Left cardiac atrium (tissue), 4 donors: ENCODE measurements at places on chromosomes 1 and 21.

- DNase-seq: no peak
Measured at GRCh38 chr1:164473544-164473943, 85.4 kb upstream of the PBX1 start.

DNA sequence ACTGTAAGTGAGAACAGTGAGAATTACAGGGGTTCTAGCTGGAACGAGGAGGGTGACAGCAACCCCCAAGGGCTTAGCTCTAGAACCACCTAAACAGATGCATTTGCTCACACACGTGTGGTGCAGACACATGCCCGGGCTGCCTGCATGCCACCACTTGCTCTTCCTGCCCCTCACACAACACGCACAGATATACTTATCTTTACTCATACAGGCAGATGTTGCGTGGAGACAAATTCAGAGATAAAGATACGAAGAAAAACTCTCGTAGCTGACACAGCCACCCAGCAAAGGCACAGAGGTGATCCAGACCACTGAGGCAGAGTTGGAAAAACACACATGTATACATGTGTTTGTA is 13.5 kb downstream of the VANGL1 start:
- no peak for DNase-seq

DNA sequence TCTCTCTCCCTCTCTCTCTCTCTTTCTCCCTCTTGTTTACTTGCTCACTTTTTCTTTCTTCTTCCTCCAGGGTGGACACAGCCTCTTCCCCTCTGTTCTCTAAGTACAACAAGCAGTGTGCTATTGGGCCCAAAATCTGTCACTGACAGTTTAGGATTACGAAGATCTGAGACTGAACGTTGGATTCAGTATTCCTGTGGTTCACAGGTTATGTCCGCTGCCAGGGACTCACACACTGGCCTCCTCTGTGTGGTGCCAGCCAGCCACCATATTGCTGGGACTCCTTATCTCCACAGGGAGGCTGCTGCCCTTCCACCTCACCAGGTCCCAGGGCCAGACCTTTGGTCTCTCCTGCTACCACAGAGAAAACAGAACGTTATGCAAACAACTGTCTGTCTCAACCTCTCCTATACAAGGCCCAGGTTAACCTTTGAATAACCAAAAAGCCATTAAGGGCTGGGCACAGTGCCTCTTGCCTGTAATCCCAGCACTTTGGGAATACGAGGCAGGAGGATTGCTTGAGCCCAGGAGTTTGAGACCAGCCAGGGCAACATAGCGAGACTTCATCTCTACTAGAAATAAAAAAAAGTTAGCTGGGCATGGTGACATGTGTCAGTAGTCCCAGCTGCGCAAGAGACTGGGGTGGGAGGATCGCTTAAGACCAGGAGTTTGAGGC is 171.9 kb upstream of the RAB4A start:
- DNase-seq: no peak

DNA sequence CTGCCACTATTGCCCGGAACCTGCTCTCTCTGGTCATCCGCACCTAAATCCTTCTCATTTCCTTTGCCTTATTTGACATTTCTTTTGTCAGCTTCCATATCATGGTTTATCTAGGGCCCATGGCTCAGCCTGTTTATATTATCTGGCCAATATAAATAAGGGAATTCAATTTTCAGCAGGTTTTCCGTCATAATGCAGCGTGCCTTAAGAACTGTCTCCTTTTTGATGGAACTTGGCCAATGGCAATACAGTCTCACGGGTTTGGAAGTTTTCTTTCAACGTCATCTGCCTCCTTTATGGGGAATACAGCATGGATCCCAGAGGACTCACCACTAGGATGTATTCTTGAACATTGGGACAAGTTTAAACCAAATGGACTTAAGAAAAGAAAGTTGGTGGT is 77.8 kb upstream of the KIAA0040 start:
- no peak for DNase-seq

GRCh38 chr1:174023440-174023839 is 1.3 kb upstream of the RC3H1 start:
- DNase-seq: no peak

DNA sequence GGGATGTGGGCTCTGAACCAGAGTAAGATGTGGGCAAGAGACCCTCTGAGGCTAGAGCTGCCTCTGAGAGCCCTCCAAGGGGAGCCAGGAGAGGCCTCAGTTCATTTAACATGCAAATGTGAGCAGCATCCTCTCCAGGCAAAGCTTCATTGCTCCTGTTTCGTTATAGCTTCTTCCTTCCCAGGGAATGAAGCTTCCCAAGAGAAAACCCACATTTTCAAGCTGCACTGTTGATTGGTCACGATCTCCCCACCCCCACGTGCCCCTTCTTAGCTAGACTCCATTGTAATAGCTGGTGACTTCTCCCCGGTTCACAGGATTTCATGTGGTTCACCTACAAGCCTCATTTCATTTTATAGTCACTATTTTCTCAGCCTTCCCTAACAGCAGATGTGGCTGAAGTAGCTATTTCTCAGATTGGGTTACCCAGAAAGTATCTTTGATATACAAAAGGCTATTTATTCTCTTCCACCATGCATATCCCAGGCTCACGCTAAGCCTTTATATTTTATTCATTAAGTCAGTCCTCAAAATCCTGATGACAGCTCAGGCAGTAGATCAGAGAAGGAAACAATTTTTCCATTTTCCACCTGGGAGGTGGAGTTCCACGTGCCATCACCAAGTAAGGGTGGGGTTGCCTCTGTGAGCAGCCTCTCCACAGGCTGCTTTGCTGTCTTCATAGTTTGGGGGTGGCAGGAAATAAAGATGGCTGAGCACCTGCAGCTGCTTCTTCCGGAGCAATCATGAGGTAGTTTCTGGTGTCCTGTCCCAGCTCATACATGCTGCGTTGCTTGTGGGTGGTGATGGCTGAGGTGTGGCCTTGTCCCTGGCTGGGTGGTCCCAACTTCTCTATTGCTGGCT is 178.3 kb upstream of the RAB4A start:
- no peak for DNase-seq

DNA sequence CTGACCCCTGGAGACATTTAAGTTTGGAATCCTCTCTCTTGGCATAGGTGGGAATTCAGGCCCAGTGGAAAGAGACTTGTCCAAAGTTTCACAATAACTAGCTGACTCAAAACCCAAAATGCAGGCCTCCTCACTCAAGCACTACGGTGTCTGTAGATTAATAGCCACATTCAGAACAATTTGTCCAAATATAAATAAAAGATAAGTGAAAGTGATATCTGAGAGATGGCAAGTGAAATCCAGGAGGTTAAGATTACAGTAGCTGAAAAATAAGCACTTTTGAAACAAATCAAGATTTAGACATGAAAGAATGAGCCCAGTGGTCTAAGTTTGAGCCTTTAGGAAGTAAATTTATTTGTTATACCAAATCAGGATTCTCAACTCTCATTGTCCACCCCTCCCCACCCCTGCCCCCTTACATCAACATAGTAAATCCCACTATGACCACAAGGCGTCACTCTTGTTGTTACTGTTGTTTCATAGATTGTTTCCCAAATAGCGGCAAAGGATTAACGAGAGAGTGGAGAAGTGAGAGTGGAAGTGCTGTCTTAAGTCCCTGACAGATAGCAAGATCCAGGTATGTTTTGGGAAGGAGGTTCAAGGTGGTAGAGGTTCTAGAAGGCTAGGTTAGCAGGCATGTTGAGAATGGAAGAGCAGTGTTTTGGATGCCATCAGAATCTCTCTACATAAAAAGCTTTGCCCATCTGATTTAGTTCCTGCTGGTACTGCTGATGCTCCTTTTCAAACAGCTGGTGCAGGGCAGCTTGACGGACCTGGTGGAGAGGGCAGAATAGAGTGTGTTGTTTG is 7.1 kb upstream of the TPM3 start:
- DNase-seq: no peak
